ENCODE measurements at places on chromosomes 1 and 21. TPM values are rescaled to one million over a fixed set of nuclear protein-coding genes. Genes with fewer than 3 reads are reported as not detected.

SYNJ1 gene
- polyA plus RNA-seq: 7.3 TPM

MAP3K21 gene
- 0.24 TPM for polyA plus RNA-seq

ENAH gene
- 121 TPM for polyA plus RNA-seq

ADCY10 gene
- polyA plus RNA-seq: 0.11 TPM

HEYL gene
- 0.14 TPM for polyA plus RNA-seq

BRINP2 gene
- polyA plus RNA-seq: not detected

TADA1 gene
- 10.7 TPM for polyA plus RNA-seq

OPN3 gene
- polyA plus RNA-seq: 70.1 TPM

TNFRSF8 gene
- polyA plus RNA-seq: 0.22 TPM

AK5 gene
- 34.2 TPM for polyA plus RNA-seq

DNA sequence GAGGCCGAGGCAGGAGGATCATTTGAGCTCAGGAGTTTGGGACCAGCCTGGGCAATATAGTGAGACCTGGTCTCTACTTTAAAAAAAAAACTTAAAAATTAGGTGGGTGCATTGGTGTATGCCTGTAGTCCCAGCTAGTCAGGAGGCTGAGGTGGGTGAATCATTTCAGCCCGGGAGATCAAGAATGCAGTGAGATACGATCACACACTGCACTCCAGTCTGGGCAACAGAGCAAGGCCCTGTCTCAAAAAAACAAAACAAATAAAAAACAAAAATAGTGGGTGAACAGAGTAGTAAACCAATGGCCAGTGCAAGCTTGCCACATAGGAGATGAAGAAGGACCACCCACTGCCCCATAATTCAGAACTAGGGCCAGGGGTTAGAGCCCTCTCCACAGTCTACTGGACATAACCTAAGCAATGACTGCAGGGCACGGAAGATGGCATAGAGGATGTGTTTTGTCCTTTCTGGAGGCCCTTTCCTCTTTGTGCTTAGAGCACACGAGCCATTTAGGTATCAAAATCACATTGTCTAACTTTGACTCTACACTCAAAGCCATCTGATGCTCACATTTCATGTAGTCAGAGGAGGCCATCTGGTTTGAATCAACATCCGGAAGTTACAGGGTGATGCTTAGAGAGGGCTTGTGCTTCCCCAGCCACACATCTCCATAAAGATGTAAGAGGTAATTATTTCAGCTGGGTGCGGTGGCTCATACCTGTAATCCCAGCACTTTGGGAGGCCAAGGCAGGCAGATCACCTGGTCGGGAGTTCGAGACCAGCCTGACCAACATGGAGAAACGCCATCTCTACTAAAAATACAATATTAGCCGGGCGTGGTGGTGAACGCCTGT, 12.6 kb downstream of the CD2 start:
- DNase-seq: no peak

DNA sequence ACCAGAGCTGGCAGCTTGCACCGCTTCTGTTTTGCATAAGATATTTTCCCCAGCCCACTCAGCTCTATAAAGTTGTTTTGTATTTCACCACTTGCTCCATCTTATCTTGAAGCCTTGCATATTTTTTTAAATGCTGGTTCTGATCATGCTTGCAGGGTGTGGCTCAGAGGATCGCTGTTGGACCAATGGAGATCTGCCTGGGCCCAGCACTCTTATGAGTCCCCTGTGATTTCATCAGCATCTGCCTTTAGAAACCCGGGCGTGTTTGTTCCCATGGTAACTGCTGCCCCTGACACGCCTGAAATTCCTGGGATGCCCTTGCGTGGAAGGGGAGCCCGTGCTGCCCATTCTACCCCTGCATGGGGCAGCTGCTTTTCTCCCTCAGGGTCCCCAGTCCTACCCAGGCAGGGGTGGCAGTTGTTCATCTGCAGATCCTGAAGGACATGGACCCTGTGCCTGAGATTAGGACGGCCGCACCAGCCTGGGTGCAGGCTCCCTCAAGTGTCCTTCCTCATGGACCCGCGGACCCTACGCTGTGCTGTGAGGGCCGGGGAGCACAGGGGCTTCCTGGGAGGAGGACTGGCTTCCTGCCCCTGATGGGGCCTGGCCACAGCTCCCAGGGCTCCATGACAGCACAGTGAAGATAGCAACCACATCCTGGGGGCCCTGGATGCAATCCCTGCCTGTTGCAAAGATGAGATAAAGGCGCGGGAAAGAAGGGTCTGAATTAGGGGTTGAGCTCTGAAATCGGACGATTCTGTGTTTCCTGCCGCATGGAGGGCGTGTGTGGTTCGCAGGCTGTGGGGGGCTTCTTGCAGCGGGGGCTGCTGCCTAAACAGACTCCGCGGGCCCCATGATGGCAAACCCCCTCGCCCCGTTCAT, 226.5 kb downstream of the SDCCAG8 start:
- no peak for DNase-seq

DNA sequence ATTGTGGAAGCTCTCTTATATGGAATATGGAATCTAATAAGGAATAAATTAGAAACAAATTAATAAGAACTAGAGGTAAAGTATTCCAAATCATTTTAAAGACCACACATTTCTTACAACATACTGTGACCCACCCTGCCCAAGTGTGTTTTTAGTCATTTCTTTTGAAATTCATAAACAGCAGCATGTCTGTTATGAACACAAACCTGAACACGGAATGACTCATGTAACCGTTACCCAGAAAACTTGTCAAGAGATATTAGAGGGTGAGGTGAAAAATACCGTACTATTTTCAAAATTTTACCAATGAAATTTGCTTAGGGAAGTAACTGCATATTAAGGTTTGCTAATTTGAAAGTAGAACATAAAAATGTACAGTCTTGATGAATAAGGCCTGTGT, 48.4 kb downstream of the SNX7 start:
- no peak for DNase-seq

GRCh38 chr1:1000357-1001056, 610 bp upstream of the HES4 start:
- DNase-seq: peak; percentile 56

- DNase-seq: no peak
Measured at GRCh38 chr1:219175212-219175564, 1.5 kb downstream of the LYPLAL1 start.

- no peak for DNase-seq
Measured at GRCh38 chr1:41894808-41895483, 23.8 kb downstream of the HIVEP3 start.

DNA sequence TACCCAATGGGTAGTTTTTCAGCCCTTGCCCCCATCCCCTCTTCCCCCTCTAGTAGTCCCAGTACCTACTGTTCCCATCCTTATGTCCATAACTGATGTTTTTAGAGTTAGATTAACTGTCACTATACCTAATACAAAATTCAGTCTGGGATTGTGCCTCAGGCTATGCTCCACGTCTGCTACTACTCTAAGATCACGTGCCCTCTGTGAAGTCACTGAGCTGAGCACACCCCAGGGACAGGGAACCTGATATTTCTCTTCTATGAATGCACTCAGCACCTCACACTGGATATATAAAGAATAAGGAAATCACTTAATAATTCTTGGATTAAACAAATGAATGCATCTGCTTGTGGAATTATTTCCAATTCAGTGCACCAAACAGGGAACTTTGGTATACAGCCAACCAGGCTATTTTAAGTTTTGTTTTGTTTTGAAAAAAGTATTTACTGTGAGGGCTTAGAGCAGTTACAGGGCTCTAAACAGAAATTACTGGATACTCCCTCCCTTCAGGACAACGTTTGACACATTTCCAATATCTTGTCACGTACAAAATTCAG, 307.9 kb downstream of the SMYD3 start:
- DNase-seq: no peak

DNA sequence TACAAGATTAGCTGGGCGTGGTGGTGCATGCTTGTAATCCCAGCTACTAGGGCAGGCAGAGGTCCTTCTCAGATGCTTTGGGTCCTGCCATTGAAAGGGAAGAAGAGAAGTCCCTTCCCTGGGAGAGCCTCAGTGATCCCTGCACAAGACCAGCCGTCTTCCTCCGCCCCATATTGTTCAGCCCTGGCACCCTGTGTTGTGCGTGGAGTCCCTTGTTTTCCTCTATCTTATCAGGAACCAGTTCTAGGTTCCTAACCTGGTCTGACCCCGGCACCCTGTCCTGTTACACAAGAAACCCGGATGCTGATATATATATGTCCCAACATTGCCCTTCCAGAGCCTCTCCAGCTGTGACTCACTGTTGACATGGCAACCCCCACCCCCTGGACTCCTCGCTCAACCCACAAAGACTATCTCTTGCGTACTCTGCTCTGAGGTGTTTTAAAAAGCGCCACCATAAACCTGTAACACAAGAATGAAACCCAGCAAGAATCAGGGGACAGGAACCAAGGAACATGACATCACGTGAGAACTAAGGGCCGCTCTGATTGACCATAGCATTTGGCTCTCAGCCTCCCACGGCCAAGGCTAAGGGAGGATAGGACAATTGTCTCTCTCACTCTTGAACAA, 4.8 kb downstream of the MX2 start:
- peak; percentile 6 for DNase-seq

- no peak for DNase-seq
Measured at GRCh38 chr21:45494851-45495680, 47.2 kb downstream of the SLC19A1 start.

GRCh38 chr1:3981746-3982505, 81.9 kb upstream of the C1orf174 start:
- no peak for DNase-seq

GRCh38 chr1:174397261-174397660, 50.5 kb upstream of the GPR52 start:
- no peak for DNase-seq

All from AG04450 (cell line).